GM12878 (cell line): ENCODE measurements at places on chromosomes 5 and 9.

DNA sequence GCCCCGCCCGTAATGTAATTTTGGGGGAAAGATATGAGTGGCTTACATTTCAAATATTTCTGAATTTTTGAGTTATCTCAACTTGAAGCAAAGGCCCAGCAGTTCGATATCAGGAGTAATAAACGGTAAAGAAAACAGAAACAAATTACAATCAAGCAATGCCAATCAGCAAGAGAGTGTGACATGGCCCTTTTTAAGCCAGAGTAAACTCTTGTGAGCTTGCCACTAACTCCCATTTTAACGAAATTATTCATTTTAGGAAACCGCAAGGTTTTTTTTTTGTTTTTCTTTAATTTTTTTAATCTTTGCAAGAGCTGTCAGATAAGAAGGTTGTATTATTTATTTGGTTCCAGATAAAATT, 17.6 kb upstream of the CDK7 start:
- DNase-seq, result no peak

DNA sequence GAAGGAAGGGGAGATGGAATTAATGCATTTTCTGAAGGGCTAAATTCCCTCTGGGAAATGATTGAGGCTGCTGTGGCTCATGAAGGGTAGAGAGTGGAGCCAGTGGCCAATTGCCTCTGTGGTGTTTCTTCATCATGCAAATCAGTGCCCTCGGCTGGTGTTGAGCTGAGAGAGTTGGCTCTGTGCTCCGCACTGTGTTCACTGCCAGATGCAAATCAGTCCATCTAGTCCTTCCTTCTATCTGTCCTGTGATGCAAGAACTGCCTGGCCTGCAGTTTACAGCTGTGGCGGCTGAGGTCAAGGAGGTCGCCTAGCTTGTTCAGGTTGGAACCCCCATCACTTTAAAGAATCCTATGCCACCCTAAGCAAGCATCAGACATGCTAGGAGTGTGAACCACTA, 6.0 kb downstream of the TMEM171 start:
- no peak for DNase-seq

DNA sequence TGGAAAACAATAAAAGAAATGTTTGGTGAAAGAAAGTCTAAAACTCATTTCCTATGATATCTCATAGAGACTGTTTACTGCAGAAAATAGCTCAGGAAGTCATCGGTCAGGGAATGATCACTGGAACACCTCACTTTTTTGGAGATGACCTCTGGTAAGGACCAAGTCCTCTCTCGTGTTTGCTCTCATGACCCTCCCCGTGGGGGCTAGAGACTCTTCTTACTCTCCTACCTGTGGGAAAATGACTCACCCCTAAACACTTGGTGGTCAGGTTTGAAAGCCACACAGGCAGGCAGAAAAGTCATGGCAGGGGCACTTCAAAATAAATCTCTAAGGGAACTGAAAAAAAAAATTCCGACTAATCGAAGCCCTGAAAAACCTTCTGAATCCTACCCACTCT, 48.2 kb downstream of the FAM240B start:
- peak; percentile 50 for DNase-seq

GRCh38 chr5:137336161-137336560, 163.0 kb downstream of the SPOCK1 start:
- DNase-seq, result no peak

DNA sequence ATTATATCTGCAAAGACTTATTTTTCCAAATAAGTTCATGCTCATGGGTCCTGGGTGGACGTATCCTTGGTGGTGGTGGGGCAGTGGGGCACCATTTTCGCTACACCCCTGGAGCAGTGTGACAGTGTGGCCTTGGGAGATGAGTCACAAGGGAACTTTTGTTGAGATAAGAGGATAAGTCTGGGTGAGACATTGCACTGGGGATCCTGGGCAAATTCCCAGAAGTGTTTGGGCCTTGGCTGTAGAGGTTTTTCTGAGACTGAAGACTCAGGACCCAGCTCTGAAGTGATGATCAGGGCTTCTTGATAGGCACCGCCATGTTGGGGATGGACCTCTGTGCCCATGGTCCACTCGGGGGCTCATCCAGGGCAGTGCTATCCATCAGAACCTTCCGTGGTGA, 149.4 kb downstream of the MACROH2A1 start:
- no peak for DNase-seq

GRCh38 chr5:124755565-124755964, 9.1 kb upstream of the ZNF608 start:
- no peak for DNase-seq

- DNase-seq, result no peak
Observed at GRCh38 chr9:68859347-68859746, 154.3 kb downstream of the PIP5K1B start.

DNA sequence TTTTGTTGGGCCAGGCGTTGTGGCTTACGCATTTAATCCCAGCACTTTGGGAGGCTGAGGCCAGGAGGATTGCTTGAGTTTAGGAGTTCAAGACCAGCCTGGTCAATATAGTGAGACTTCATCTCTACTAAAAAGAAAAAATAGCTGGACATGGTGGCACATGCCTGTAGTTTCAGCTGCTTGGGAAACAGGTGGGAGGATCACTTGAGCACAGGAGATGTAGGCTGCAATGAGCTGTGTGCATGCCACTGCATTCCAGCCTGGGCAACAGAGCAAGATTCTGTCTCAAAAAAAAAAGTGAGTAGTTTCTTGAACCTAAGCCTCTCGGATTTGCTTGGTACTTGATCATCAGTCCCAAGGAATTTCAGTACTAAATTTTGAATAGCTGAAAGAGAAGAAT, 26.9 kb downstream of the G3BP1 start:
- no peak for DNase-seq

GRCh38 chr5:73321757-73322436, 126.7 kb downstream of the FOXD1 start:
- no peak for DNase-seq

DNA sequence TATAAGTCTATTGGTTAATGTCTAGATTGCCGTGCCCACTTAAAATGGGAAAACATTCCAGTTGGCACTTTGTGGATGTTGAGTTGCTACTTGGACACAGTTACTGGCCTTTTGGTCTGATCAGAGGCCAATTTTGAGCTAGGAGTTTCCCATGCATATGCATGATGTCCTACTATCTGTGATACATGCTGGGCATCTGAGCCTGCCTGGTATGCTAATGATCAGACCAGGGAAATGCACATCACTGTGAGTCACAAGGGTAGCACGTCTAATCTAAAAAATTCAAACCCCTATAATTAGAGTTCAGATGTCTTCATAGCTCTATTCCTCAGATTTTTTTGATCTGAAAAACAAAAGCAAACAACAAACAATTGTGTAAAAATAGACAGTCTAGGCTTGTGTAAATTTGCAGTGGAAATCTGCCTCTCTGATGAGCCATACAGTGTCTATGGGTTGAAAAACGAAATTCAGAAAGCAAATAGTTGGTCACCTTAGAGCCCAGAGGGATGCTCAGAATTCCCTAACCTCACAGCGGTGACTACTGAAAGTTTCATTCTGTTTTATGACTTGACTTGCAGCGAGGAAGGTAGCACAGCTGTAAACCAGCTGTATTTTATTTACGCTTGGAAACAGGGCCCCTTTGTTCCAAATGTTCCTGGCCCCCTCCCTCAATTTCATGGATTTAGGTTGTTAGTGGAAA, 37.3 kb downstream of the PALM2AKAP2 start:
- no peak for DNase-seq

- no peak for DNase-seq
Observed at GRCh38 chr9:125505988-125506438, 201.0 kb downstream of the MAPKAP1 start.

DNA sequence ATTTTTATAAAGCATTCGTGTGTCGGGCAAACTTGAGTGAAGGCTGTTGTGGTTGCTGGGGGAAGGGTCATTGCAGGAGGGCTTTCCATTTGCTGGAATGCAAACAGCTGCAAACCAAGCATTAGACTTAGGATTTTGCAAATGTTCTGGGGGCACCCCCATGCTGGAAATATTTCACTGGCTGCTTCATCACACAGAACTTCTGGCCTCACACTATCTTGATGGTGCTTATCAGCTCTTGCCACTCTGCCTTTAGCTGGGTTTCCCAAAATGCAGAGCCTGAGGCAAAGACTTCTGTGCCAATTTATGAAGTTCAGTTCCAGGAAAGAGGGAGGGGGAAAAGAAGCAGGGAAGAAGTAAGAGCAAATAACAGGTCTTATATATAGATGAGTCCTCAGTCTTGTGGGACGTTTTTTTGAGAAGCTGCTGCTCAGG, 8.6 kb upstream of the COL15A1 start:
- no peak for DNase-seq

DNA sequence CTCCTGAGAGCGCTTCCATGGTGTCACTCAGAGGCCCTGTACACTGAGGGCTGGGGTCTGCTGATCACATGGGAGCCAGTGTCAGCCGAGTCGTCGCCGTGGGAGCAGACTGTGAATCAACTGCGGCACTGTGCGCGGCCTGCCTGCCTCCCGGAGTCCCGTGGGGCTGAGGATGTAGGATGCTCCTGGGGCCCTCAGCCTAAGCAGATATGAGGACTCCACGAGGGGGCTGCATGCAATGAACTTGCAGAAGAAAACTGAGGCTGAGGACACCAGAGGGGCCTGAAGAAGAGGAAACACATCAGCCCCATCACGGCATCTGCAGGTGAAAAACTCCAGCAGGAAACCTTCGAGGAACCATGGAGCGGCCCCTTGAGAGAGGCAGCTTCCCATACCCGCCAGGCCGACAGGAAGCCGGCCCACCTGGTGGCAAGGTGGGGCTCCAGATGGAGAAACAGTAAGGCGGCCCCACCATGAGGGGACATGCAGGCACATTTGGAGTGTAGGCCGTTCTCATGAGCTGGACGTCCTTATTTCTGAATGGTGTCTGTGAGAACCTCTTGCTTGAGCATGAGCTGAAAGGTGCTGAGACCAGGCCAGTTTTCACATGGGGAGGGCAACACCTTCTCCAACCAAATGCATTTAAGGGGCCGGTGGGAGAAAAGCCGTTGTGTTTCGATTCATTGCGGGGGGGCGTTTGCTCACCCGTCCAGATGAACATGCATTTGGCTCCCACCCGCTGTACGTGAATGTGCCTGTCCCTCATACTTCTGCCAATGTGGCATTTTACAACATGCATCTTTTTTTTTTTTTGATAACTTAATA, 35.2 kb upstream of the ADAMTS2 start:
- no peak for DNase-seq

- no peak for DNase-seq
Observed at GRCh38 chr5:134053314-134053839, 48.6 kb upstream of the VDAC1 start.

GRCh38 chr5:40634154-40634553, 45.6 kb upstream of the PTGER4 start:
- no peak for DNase-seq

DNA sequence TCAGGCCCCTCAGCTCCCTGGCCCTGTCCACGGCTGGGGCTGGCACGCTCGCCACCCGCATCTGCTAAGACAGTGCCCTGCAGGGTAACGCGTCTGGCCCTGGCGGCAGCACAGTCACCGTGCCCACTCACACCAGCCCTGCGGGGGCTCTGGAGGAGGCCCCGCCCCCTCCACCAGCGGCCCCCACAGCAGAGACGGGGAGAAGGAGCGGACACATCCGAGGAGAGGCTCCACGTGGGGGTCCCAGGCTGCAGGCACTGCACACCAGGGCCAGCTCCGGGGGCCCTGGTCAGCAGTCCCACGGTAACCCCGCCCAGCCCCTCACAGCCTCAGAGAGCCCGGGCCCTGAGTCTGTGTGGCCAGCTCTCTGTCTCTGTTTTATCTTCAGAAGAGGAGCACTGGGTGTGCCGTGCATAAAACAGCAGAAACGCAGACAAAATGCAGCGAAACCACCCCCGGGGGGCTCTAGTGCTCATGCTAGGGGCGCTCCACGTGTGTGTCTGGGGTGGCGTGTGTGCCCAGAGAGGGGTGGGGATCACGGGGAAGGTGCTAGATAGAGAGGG, 47.5 kb upstream of the NRARP start:
- DNase-seq, result no peak

- peak; percentile 69 for DNase-seq
Observed at GRCh38 chr5:1315709-1316587, 21.1 kb upstream of the TERT start.

GRCh38 chr5:176812269-176813259, 2.2 kb downstream of the UNC5A start:
- DNase-seq, result no peak

GRCh38 chr9:33791117-33791516, 4.2 kb upstream of the PRSS3 start:
- no peak for DNase-seq

GRCh38 chr9:11702548-11702947, 990.6 kb upstream of the TYRP1 start:
- no peak for DNase-seq

DNA sequence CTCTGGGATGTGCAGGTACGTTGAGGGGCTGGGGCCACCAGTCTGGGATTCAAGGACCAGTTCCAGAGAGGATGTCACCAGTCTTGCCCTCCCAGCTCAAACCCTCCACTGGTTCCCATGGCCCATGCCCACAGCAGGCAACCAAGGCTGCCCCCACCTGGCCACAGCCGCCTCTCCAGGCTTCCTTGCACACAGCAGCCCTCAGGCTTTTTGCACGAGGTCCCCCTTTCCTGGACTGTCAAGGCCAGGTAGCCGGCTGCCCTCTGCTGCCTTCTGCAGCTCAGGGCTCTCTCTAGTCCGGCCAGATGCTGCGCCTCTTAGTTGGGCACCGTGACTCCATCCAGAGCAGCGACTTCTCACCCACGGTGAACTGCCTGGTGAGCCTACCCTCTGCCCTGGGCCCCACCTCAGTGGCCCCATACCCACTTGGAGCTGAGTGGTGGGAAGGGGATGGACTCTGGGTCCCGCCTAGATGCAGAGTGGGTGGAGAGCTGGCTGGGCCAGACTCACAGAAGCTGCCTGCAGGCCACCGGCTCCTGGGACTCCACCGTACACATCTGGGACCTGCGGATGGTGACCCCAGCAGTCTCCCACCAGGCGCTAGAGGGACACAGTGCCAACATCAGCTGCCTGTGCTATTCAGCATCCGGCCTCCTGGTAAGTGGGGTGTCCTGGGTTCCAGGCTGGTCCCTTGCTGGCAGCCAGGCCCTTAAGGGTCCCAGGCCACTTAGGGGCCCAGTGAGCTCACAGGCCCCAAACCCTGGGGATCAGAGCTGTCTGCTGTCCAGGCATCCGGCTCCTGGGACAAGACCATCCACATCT, 2.9 kb downstream of the WDR38 start:
- DNase-seq, result no peak

GRCh38 chr5:64634997-64635686, 55.2 kb upstream of the SHISAL2B start:
- DNase-seq, result no peak

DNA sequence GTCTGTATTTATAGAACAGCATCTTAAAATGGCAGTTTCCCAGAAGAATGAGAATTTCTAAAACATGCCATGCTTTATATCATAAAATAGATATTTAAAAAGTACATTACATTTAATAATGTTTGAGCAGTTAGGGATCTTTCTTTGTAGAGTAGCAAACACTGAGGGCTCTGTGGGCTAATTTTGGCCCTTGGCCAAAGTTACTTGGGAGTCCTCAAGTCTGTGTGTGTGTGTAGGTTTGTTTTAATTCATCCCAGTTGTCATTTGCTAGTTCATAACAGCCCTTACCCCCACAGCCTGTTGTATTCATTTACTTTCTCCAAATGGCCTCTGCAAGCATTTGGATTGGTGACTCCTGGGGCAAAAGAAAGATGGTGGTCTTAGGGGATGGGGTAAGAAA, 576.4 kb upstream of the SGCD start:
- no peak for DNase-seq
